Germinal center (tissue), 1 donor: ENCODE measurements at places on chromosomes 13 and 19.

DNA sequence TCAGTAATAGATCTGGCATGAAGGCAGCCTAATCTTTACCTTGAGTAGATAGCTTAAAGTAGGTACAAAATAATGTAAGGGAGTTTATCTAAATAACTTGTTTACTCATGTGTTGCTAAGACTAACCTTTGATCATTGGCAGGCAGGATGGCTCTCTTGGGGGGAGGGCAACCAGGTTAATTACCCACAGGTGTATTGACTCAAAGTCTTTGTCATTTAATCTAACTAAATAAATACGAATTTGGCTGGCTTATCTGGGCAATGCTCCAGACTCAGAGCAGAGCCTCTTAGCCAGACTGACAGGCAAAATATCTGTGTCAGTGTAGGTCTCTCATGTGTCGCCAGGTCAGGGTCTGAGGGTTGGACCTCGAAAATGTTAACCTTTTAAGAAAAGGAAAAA lies 283.4 kb upstream of the KLHL1 start:
- DNase-seq, result no peak

DNA sequence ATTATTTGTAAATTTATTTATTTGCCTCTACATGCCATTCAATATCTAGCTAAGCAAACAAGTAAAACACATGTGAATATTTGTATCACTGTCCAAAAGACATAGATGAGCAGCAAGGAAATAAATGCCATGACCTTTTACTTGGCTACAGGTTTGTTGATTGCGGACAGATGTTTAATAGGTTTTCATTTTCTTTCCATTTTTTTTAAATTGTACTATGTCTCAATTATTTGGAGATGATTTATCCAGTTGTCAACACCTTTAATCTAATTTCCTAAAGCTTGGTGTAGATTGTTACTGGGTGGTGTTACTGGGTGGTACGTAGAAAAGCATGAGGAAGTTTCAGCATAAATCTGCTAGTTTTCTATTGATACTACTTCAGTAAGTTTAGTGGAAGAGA lies 560.6 kb upstream of the SPRY2 start:
- no peak for DNase-seq

DNA sequence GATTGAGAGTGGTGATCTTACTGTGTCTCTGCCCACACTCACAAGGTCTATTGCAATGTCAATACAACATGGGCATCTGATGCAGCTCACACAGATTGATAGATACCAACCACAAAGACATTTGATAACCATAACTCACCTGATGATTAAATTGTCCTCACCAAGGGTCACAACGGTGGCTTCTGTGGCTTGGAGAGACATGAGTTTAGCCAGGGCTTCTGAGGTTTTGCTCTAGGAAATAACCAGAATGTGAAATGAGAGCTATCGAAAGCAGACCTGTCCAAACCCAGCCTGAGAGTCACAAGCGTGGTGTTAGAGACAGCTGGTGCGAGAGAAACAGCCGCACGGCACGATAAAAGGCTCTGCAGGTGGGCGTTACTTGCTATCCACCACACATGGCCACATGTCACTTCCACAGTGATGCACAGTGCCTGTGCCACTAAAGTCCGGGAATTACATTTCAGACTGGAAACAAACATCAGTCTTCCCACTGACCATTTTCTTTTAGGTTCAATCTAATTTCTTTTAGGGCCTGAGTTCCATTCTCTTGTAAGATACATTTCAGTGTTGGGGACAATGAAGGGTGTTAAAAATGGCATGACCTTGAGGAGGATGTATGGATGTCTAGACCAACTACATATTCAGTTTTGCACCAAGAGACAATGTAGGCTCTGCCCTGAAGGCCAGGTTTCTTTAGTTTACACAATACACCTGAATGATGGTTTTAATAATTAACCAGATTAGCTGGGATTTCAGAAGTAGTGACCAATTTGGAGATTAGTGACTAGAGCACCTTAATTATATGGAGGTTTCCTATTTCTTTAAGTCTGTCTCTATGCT lies 53.7 kb downstream of the ATP7B start:
- no peak for DNase-seq

GRCh38 chr13:105920370-105920769 lies 615.1 kb downstream of the EFNB2 start:
- no peak for DNase-seq

DNA sequence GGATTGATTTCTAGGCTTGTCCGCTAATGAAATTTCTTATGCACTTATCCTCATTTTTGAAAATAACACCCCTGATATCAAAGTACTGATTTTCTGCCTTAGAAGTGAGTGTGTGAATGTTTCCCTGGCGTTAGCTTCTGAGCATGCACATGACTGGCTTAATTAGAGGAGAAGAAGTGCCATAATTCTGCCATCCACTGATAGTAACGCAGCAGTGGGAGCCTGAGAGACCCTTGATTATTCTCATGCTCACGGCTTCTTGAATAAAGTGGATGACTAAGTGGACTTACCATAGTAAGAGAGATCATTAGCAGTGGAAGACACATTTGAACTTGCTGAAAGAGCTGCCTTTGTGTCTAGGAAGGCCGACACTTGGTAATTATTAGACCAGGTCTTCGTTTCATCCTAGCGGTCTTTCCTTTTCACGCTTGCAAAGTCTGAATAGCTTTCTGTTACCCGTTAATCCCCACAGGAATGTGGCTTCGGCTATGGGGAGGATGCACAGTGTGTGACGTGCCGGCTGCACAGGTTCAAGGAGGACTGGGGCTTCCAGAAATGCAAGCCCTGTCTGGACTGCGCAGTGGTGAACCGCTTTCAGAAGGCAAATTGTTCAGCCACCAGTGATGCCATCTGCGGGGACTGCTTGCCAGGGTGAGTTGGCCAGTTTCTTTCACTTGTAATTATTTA lies 45.3 kb downstream of the TNFRSF19 start:
- DNase-seq, result no peak

DNA sequence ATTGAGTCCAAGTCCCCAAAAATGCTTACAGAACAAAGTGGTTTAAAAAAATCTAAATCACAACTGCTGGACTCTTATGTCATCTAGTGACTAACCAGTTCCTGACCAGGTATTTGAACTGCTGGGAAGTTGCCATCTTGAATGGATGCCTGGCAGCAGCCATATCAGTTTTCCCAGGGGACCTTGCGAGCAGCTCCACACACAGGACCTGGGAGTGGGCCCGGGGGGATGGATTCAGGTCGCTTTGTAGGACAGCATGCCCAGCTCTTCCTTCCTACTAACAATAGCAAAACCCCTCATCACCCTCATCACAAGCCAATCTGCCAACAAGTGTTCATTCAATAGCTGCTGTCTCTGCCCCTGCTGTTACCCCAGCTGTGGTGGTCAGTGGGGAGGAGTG lies 65.3 kb downstream of the KCTD15 start:
- DNase-seq, result no peak

DNA sequence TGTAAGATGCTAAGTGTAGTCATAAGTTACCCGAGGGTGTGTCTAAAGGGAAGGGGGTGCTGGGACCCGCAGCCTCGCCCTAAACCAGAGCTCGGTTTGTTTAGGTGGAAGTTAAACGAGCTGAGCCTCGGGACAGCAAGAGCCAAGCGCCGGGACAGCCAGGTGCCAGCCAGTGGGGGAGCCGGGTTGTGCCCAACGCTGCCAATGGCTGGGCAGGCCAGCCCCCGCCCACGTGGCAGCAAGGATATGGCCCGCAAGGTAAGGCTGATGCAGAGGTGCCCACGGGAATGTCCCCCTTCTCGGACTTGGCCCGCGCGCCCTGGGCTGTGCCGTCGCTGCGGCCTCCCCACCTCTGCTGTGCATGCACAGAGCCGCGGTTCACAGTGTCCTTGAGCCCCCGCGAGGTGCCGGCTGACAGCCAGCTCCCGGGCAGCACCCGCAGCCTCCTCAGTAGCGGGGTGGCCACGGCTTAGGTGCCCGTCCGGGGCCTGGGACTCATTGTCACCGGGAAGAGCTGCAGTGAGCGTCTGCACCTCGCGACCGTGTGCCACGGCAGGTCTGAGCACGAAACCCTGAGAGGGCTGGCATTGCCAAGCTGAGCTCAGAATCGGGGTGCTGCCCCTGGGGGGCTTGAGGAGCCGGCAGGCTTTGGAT lies 9.3 kb upstream of the RPS15 start:
- no peak for DNase-seq

GRCh38 chr19:18770663-18771327 lies 20.3 kb downstream of the COMP start:
- DNase-seq, result no peak

DNA sequence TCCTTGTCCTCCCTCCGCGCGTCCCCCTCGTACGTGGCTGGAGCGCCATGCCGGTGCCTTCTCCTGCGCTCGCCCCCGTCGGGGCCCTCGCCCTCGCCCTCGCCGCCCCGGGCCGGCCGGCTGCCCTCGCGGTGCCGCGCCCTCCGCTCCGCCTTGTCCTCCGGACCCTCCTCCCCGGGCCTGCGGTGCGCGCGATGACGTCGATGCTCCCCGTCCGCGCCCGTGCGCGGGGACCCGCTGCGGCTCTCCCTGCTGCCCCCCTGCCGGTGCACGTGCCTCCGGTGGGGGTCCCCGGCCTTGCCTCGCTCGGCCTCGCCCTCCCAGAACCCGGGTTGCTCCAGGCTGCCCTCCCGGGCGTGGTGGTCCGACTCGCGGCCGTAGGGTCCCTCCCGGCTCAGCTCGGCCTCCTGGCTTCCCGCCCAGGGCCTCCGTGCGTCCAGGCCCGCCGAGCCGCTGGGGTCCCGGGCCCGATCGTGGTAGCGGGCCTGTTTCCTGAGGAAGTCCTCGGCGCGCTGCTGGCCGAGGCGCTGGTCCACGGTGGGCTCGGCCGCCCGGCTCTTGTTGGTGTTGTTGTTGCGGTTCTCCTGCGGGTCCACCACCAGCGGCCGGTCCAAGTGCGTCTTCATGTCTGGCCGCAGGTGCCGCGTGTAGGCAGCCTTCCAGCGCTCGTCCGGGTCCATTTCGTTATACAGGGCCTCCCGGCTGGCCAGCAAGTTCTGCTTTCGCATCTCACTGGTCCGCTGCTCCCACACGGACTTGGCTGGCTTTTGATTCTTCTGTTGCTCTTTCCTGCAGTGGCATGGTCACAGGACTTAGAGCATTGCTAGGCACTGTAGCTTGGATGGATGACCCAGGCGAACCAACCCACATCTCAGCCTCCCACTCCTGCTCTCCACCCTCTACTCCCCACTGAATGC lies 148.6 kb downstream of the IER2 start:
- DNase-seq, result no peak

DNA sequence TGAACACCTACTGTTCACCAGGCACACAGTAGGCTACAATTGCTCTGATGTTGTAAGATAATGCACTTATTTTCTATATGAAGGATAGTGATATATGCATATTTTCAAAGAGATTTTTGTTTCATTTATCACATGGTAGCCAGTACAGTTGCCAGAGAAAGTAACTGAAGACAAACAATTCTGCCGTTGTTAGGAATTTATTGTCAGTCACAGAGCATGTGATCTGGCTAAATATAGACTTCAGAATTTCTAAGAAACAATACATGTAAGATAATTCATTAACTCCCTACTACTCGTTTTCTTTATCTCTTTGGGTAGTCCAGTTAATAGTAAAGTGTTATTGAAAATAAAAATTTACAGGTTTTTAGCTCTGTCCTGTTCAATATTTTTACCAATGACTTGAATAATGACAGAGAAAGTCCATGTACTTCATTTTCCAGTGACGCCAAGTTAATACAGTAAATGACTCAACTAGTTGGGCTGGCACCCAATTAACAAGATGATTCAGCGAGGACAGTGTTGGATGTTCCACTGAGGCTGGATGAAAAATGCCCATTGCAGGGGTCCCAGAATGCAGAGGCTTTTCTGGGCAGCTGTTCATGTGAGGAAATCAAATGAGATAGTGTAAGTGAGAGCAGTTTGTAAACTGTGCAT lies 35.6 kb downstream of the GJA3 start:
- no peak for DNase-seq

DNA sequence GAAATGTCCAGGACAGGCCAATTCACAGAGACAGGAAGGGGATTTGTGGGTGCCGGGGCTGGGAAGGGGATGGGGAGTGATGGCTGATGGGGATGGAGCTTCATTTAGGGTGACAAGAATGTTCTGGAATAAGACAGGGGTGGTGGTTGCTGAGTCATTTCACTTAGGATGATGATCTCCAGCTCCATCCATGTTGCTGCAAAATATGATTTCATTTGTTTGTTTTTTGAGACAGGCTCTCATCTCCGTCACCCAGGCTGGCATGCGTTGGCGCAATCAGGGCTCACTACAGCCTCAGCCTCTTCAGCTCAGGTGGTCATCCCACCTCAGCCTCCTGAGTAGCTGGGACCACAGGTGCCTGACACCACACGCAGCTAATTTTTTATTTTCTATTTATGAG lies 3.1 kb upstream of the JSRP1 start:
- no peak for DNase-seq

- DNase-seq, result no peak
These were observed 53.3 kb downstream of the PARP4 start for GRCh38 chr13:24459234-24459633.

DNA sequence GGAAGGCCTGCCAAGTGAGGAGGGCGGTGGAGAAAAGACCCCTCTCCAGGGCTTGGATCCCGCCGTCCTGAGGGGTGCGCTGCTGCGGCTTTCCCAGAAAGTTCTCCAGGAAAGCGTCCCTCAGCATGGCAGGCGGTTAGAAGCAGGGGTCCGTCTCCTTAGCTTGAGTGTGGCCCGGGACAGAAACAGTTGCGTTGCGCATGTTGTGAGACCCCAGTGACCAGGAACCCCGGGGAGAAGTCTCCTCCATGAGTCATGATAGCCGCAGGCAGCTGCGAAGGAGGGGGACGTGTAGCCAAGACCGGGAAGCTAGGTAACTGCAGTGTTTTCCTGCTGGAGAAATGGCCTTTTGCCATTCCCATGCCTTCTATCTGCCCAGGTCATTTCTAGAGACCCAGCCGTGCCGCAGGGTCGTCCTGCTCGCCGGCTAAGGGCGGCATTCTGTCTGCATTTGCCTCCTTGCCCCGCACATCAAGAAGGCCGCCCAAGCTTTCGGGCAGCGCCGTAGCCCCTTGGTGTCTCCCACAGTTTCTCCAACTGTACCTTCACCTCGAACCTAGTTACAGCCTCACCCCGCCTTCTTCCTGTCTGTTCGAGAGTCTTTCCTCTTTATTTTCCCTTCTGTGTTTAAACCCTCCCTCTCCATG lies 64.3 kb downstream of the TM9SF2 start:
- DNase-seq, result no peak

- no peak for DNase-seq
These were observed 12.1 kb downstream of the KLHL26 start for GRCh38 chr19:18648973-18649315.
